Activated CD4-positive, alpha-beta T cell treated with anti-CD3 and anti-CD28 coated beads, Interleukin-2, amount 10 ng/mL, durations not matched to agents 7 days and 5 days (primary cell): ENCODE measurements at places on chromosomes 5 and 9.

GRCh38 chr9:34866614-34867013, 91.5 kb upstream of the PHF24 start:
- DNase-seq, result no peak

- no peak for DNase-seq
Measured at GRCh38 chr9:3946840-3947587, 352.9 kb downstream of the GLIS3 start.

DNA sequence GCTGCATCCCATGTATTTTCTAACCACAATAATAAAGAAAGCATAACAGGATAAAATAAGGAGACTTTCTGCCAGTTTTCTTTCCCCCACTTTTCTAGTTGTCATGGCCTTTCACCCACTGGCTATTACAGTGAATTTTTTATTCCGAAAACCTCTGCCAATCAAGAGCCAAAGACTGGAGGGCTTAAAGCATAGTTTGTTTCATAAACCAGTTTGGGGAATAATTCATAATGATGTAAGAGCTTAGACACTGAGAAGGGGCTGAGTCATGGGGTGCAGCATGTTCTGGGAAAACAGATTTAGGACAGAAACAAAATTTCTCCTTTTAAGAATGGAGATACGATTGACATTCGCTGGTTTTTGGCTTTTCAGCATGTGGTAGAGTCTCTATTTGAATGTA, 4.4 kb upstream of the GLIPR2 start:
- DNase-seq, result no peak

DNA sequence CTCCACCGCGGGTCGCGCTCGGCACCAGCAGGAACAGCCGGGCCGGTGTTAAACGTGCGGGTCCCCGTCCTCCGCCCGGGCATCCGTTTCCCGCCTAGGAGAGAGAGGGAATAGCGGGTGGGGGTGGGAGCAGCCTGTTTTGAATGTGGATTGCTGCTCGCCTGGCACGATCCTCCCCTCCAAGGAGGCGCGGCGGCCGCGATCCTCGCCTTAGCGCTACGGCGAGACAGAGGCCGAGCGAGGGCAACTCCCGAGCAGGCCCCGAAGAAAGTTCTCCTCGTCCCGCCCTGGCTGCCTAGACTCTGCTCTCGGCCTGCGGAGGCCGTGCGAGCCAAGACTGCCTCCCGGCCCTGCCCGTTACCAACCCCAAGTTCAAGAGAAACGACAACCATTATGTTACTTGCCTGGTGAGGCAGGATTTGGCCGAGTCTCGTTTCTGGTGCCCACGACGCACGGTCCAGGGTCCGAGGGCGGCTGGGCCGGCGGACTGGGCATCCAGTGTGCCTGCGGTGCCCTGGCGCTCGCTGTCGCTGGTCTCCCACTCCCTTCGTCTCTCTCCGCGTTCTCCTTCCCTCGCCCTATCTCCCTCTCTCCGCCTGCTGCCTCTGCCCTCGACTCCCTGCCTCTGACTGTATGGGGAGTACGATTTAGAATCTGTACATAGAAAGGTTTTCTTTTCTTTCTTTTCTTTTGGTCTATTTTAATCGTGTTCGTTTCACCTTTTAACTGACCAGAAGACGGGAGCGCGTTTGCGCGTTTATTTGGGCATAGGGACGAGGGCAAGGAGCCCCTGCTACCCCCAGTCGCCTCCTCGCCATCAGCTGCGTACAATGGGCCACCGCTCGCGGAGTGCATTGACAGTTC, 724 bp downstream of the NR2F1-AS1 start:
- no peak for DNase-seq

DNA sequence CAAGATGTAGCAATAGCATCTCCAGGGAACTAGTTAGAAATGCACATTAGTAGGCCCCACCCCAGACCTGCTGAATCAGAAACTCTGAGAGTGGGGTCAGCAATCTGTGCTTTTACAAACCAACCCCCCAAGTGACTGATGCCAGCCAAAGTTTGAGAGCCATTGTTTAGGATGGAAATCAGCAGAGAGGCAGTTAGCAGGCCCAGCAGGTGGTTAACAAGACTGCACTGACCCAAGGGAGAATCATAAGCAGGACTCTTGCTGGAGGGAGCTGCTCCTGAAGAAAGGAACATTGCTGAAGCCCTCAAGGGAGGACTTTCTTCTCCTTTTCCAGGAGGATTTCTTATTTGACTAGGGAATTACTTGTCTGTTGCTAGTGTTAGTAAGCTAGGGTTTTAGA, 74.2 kb upstream of the SLC12A2 start:
- DNase-seq, result no peak
